ENCODE measurements at places on chromosomes 6 and 20.

- no peak for DNase-seq
These were observed 23.1 kb downstream of the PHACTR2 start for GRCh38 chr6:143700684-143701348.

DNA sequence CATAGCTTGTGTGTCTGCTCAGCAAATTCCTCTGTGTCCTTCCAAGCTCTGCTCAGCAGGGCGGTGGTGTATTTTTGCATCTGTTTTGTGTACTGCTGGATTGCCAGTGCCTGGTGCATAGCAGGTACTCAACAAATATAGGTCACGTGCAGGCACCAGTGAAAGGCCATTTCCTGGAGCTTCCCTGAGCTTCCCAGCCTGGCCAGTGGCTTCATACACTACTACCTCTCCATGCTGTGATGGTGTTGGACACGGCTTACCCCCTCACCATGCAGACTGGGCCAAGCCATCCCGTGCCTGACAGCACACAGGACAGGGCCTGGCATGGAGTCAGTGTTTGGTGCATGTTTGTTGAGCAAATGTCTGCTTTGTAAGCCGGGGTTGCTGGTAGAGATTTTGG is 7.7 kb upstream of the PHACTR3 start:
- no peak for DNase-seq

GRCh38 chr6:26130581-26131249 is 43.5 kb downstream of the HFE start:
- DNase-seq: no peak

DNA sequence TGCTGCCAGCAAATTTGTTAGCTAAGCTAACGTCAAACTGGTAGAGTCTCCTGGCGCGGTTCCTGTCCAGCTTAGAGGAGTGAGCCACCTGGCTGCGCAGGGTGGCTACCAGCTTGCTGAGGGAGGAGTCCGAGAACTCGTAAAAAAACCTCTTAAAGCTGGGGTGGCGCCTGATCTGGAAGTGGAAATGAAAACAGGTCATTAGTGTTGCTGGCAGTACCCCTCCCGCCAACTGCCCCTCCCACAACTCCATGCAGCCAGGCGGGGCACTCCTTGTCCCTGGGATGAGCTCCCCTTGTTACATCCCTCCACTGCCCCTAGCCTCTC is 17.3 kb downstream of the BNIP5 start:
- no peak for DNase-seq

DNA sequence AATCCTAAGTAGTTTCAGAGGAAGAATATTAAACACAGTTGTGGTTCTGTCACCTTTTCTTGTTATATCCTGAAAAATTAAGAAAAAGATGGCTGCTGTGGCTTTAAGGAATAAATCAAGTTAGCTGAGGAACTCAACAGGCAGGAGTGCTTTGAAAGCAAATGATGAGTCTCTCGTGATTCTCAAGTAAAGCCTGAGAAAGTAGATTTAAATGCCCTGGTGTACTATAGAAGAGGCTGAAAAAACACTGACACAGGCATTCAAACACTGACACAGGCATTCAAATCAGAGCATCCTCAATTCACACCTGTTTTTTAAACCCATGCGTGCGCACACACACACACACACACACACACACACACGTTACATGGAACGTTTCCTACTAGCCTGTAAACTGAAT is 218.6 kb downstream of the OGFRL1 start:
- no peak for DNase-seq

GRCh38 chr6:6832439-6832838 is 243.9 kb downstream of the LY86 start:
- no peak for DNase-seq

DNA sequence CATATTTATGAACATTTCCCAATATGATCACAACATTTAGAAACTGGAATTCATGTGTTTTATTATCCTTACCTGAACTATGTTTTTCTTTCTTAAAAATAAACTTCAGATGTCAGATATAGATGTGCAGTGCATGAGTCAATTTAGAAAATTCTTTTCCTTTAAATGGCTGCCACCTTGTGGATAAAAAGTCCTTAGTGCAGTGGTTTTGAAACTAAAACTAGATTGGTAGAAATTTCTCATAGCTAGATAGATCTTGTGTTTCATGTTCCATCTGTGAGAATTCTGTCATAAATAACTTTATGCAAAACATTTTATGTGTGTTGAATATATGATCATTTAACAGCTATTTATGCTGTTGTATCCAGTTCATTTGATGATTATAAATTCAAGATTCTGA is 134.9 kb downstream of the KLHL32 start:
- DNase-seq: no peak

DNA sequence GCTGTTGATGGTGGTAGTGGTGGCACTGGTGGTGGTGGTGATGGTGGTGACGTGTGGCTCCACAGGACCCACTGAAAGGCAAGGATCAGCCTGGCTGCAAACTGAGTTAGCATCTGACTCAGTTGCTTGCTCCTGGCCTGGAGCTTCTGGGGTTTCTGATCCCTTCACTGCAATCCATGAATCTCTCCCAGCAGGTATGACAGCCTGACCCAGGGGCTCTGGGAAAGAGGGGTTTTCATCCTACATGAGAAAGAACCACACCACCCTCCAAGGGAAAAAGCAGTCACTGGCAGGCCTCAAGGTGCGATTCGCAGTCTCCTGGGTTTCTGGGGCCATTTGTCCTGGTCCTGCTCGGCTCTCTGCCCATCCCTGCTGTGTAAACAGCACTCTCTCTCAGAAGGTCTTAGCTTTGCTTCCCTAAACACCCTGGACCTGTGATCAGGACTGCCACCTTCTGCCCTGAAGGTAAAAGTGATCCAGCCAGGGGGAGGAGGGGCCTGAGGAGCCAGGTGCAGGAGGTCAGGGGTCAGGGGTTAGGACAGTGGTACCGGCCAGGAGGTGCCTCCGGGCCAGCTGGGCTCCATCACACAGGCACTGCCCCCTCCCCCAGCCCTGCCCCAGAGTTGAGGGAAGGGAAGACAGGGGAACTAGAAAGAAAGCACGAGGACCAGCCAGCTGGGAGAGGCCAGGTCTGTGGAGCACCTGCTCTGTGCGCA is 152.0 kb downstream of the BMP7 start:
- DNase-seq: no peak

- DNase-seq: no peak
These were observed 1.8 kb upstream of the RNF24 start for GRCh38 chr20:4017051-4017712.

DNA sequence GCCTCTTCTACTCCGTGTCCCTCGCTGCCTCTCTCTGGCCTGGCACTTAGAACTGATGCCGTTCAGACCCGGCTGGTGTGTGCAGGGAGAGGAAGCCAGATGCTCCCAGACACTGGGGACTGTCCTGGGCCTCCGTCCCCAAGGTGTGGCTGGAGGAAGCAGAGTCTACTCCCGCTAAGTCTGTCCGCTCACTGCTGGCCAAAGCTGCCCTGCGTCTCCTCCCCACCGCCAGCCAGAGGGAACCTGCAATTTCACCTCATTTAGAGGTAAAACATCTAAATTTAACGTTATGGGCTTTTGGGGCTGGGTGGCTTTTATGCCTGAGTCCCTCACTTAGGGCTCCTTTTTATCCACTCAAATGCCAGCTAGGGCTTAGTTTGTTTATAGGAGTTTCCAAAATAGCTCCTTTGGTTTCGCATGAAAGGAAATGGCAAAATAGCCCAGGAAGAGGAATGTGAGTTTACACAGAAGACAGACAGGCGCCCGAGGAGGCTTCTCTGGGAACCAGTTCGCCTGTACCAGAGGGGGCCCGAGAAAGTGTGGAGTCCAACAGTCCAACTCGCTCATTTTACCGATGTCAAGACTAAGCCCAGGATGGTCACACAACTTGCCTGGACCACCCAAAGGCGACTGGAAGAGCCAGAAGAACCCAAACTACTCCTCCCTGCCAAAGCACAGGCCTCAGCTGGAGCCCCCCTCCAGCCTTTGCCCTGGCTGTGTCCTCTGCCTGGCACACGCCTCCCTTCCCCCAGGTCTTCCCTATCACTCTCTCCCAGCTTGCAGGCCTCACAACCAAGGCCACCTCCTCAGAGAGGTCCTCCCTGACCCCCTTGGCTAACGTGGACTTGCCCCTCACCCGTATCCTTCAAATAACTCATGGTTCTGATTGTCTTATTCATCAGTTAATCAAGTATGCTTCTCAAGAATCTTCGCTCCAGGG is 54.5 kb downstream of the RIPOR3 start:
- no peak for DNase-seq

DNA sequence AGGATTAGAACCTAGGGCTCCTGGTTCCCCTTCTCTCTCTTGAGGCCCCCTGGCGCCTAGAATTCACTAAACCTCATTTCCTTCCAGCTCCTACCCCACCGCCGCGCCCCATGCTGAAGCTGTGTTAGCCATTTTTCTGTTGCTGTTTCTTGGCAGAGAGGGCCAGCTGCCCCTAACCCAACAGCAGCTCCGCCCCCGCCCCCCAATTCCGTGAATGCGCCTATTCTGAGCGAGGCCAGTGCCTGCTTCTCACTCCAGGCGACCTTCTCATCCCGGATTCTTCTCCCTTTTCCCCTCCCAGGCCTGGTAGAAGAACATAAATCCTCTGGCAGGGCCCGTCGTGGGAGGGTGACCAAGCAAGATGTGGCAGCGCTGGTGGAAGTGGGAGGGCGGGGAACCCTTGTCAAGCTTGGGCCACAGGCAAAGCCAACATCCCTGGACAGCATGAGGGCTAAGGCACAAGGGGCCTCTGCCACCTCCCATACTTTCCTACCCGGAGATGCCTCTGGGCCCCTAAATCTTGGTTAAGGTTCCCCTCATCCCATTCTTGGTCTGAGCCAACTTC is 518 bp downstream of the RBPJL start:
- DNase-seq: no peak
